ENCODE measurements at places on chromosomes 1 and 21.

- no peak overlapping the region for H3K4me3 ChIP-seq
- no peak overlapping the region for H3K27ac ChIP-seq
- no peaks in the 10 kb centered on the region for H3K36me3 ChIP-seq
- H3K27me3 ChIP-seq = no peaks in the 10 kb centered on the region
- DNase-seq = no peak
Measured at GRCh38 chr1:89598450-89599331, 34.2 kb upstream of the LRRC8C start.

DNA sequence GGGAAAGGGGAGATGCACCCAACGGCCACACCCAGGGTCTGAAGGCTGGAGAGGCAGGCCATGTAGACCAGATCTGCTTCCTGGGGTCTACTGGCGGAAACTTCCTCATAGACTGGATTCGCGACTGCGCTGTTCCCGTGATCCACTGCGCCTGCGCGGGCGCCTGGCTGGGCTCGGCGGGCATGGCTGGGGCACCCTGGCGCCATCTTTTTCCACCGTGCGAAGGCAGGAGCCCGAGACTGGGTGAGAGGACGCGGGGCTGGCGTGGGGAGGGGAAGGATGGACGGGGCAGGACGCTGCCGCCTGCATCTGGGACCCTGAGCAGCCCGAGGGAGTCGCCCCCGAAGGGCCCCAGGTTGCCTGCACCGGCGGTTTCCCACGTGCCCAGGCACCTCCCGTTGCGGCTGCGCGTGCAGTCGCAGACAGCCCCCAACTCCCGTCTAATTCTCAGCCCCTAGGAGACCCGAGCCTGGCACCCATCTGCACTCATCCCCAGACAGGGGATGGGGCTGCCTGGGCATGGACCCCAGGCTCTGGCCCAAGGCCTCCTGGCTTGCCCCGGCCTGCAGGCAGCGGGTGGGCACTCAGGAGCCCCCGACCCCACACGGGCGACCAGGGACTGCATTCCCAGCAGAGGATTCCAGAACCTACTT is 12.4 kb upstream of the FAM3B start:
- H3K27me3 ChIP-seq = no peaks in the 10 kb centered on the region
- H3K4me1 ChIP-seq = no peaks in the 10 kb centered on the region
- DNase-seq = no peak
- H3K4me3 ChIP-seq = no peak overlapping the region

DNA sequence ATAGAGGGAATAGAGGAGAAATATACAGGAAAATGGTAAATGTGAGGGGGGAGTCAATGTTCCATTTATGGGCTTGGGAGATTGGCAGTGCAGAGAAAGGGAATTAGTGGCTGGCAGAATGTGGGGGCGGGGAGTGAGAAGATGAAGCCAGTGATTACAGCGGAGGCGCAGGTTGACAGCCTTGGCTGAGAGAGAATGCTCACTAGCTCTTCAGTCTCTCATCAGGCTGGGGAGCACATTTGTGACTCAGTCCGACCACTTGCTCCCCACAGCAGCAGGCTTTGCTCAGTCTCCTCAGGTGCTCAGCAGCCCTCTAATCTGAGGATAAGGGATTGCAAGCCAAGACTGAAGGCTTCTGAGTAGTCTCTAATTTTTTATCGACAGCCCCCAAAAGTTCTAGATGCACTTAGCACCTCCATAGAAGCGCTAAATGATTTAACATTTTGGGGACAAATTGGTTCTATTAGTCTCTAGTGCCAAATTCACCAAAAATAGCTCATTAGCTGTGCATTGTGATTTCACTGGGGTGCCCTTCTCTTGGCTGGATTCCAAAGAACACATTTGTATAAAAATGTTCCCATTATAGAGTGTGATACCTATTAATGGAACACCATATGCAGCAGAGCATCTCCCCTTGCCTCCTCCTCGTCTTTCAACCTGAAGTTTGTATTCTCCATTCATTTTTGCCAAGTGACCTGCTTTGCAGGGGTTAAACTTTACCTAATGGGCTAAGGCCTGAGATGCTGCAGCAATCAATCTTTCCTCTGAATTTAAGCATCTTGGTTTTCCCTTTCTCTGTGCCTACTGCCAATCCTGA is 191.8 kb downstream of the ZNF326 start:
- no peaks in the 10 kb centered on the region for H3K4me1 ChIP-seq
- H3K27ac ChIP-seq = no peak overlapping the region
- no peaks in the 10 kb centered on the region for H3K27me3 ChIP-seq
- no peaks in the 10 kb centered on the region for H3K36me3 ChIP-seq
- no peak for DNase-seq

- no peak overlapping the region for H3K27ac ChIP-seq
- H3K4me3 ChIP-seq = no peak overlapping the region
- H3K4me1 ChIP-seq = no peaks in the 10 kb centered on the region
- DNase-seq = peak; percentile 9
Measured at GRCh38 chr1:160171354-160171753, 19.0 kb upstream of the CASQ1 start.

DNA sequence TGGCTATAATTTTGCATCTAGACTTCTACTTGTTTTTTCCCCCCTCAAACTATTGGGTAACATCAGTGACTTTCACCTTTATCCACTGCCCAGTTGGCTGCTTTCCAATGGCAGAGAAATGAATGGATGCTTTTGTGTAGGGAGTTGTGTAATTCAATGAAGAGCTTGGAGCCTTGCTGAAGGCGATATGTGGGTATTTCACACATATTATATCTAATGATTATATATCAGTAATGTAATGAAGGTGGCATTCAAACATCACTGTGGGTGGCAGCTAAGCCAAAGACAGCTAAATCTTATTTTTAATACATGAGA is 81.2 kb downstream of the TGFB2 start:
- no peak overlapping the region for H3K27ac ChIP-seq
- no peaks in the 10 kb centered on the region for H3K4me1 ChIP-seq
- no peak overlapping the region for H3K4me3 ChIP-seq
- no peaks in the 10 kb centered on the region for H3K27me3 ChIP-seq
- H3K36me3 ChIP-seq = no peaks in the 10 kb centered on the region
- DNase-seq = no peak

DNA sequence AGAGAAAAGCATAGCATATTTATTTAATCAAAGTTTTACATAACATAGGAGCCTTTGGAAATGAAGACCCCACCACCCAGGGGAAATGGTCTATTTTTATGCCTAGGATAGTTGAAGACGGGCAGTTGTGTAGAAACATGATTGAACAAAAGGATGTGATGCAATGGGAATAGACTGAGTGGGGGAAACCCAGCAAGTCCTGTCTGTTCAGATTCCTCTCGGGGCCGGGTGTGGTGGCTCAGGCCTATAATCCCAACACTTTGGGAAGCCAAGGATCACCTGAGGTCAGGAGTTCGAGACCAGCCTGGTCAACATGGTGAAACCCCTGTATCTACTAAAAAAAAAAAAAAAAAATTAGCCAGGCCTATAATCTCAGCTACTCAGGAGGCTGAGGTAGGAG is 298.3 kb downstream of the MATN1 start:
- no peak overlapping the region for H3K27ac ChIP-seq
- DNase-seq = no peak
- no peaks in the 10 kb centered on the region for H3K27me3 ChIP-seq
- no peaks in the 10 kb centered on the region for H3K4me1 ChIP-seq

GRCh38 chr21:31781737-31782136 is 49.8 kb upstream of the SCAF4 start:
- no peaks in the 10 kb centered on the region for H3K4me1 ChIP-seq
- no peaks in the 10 kb centered on the region for H3K36me3 ChIP-seq
- peak; percentile 65 for DNase-seq
- no peak overlapping the region for H3K27ac ChIP-seq

DNA sequence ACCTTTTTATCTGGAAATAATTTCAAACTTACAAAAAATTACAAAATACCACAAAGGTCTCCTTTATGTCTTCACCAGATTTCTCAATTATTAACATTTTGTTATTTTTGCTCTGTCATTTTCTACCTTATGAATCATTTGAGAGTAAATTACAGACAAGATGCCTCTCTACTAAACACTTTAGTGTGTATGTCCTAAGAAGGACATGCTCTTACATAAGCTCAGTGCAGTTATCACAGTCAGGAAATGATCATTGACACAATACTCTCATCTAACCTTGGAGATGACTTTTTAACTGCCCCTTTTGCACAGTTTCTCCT is 378.9 kb upstream of the RUNX1 start:
- no peak overlapping the region for H3K27ac ChIP-seq
- H3K4me1 ChIP-seq = no peaks in the 10 kb centered on the region
- H3K27me3 ChIP-seq = no peaks in the 10 kb centered on the region
- H3K36me3 ChIP-seq = no peaks in the 10 kb centered on the region
- no peak for DNase-seq
- no peak overlapping the region for H3K4me3 ChIP-seq

GRCh38 chr1:177780096-177780700 is 189.7 kb downstream of the SEC16B start:
- no peaks in the 10 kb centered on the region for H3K27me3 ChIP-seq
- H3K36me3 ChIP-seq = no peaks in the 10 kb centered on the region
- H3K27ac ChIP-seq = no peak overlapping the region
- DNase-seq = no peak
- H3K4me3 ChIP-seq = no peak overlapping the region

DNA sequence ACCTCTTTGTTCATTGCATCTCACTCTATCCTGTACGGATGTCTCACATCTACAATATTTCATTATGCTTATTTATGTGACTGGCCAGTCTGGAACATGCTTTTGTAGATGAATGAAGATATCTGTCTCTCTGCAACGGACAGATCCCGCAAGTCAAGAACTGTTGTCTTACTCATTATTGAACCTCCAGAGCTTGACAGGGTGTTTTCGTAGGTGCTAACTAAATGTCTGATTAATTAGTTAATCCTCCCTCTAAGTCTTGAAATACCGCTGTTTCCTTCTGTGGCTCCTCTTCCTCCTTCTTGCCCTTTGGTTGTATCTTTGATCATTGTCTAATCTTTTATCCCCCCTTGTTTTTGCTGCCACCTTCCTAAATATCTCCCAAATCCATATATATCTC is 3.2 kb upstream of the C1orf162 start:
- H3K4me3 ChIP-seq = no peak overlapping the region
- peak overlapping the region; percentile 23 for H3K27ac ChIP-seq
- H3K27me3 ChIP-seq = no peaks in the 10 kb centered on the region
- peaks cover 14% of the 10 kb centered on the region for H3K36me3 ChIP-seq
- no peaks in the 10 kb centered on the region for H3K4me1 ChIP-seq

GRCh38 chr21:42093991-42094421 is 22.9 kb downstream of the UMODL1 start:
- H3K4me1 ChIP-seq = peaks cover 44% of the 10 kb centered on the region
- peak; percentile 86 for DNase-seq
- H3K27ac ChIP-seq = peak overlapping the region; percentile 91
- no peaks in the 10 kb centered on the region for H3K36me3 ChIP-seq
- no peak overlapping the region for H3K4me3 ChIP-seq
- no peaks in the 10 kb centered on the region for H3K27me3 ChIP-seq

- H3K36me3 ChIP-seq = no peaks in the 10 kb centered on the region
- H3K27me3 ChIP-seq = no peaks in the 10 kb centered on the region
- no peak overlapping the region for H3K27ac ChIP-seq
- no peak for DNase-seq
Measured at GRCh38 chr1:98749152-98749756, 87.7 kb downstream of the SNX7 start.

- no peak overlapping the region for H3K4me3 ChIP-seq
- no peak overlapping the region for H3K27ac ChIP-seq
- no peaks in the 10 kb centered on the region for H3K36me3 ChIP-seq
- no peaks in the 10 kb centered on the region for H3K4me1 ChIP-seq
- no peaks in the 10 kb centered on the region for H3K27me3 ChIP-seq
- DNase-seq = peak; percentile 15
Measured at GRCh38 chr1:228884615-228885566, 149.6 kb downstream of the RHOU start.

DNA sequence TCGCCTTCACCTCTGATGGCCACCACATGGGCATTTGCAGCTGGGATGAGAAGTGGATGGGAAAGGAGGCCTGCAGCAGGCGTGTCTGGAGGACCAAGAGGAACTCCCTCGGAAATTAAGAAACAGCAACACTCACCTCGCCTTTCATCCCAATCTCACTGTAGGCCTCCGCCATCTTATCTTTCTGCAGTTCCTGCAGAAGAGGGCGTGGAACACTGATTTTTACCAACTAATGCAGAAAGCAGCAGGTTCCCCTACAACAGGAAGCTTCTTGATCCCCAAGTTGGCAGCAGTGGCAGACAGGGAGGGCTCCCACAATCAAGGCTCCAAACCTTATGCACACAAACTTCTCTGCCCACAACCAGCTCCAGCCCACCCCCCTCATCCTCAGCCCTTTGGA is 84.4 kb downstream of the CD247 start:
- no peak for DNase-seq
- no peaks in the 10 kb centered on the region for H3K36me3 ChIP-seq
- no peak overlapping the region for H3K27ac ChIP-seq
- H3K4me1 ChIP-seq = no peaks in the 10 kb centered on the region

- no peak overlapping the region for H3K4me3 ChIP-seq
- H3K4me1 ChIP-seq = no peaks in the 10 kb centered on the region
- H3K36me3 ChIP-seq = no peaks in the 10 kb centered on the region
- no peaks in the 10 kb centered on the region for H3K27me3 ChIP-seq
- no peak for DNase-seq
- no peak overlapping the region for H3K27ac ChIP-seq
Measured at GRCh38 chr1:154697710-154698109, 89.7 kb upstream of the ADAR start.

DNA sequence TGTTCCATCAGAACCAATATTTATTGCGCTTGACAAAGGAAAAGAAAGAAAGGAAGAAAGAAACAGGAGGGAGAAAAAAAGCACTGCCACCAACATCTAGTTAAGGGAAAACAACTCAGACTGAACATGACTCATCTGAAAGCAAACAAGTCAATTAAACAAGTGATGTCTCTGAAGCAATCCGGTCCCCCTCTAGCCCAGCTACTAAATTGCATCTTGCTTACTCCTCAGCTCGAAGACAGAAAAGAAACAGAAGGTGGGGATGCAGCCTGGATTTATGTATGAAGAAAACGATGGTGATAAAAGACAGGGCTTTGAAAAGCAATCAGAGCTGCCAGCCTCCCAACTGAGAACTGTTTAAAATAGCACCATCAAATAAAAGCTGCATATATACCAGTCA is 188.2 kb downstream of the OMA1 start:
- DNase-seq = no peak
- H3K4me1 ChIP-seq = no peaks in the 10 kb centered on the region
- no peaks in the 10 kb centered on the region for H3K27me3 ChIP-seq
- H3K4me3 ChIP-seq = no peak overlapping the region
- no peaks in the 10 kb centered on the region for H3K36me3 ChIP-seq
- no peak overlapping the region for H3K27ac ChIP-seq

DNA sequence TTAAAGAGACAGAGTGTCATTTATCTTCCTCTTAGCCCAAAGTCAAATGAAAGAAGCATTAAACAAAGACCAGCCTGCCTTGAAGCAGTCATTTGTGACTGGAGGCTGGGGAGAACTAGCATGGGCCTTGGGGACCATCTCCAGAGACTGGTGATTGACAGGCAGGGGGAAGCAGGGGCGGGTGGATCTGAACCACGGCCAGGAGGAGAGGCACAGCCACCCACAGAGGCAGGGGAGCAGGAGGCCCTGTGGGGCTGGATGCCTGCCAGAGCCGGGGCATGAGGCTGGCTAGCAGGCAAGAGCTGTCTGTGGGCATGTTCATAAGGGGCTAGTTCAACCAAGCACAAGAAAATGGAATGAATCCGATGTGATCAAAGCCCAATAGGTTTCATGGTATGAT is 73.9 kb downstream of the PLXNA2 start:
- peaks cover under 1% of the 10 kb centered on the region for H3K36me3 ChIP-seq
